ENCODE measurements at places on chromosomes 4 and X.

GRCh38 chr4:162461952-162462351, 298.2 kb upstream of the FSTL5 start:
- DNase-seq, result no peak

GRCh38 chrX:39506131-39506530, 591.6 kb downstream of the BCOR start:
- DNase-seq, result no peak

- no peak for DNase-seq
Observed at GRCh38 chr4:55346851-55347255, 811 bp downstream of the SRD5A3 start.

DNA sequence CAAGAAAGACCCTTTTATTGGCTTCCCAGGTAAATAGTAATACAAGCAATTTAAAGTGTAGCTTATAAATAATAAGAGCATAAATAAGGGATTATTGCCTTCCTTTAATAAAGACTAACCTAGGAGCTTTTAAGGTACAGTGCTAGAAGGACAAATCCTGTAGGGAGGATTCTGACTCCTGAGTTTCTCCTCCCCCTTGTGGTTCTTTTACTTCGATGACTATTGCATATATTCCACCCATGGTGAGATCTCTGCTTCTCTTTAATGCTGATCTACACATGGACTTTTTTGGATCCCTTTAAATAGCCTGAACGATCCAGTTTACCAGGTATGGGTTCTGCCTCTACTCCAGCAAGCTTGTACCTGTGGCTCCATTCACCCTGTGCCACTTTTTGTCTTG, 2.5 kb downstream of the GALNT7 start:
- no peak for DNase-seq

GRCh38 chrX:10513974-10514373, 106.4 kb downstream of the MID1 start:
- no peak for DNase-seq

- no peak for DNase-seq
Observed at GRCh38 chrX:154403858-154404257, 5.2 kb downstream of the DNASE1L1 start.

- DNase-seq, result no peak
Observed at GRCh38 chr4:163196926-163197480, 30.3 kb upstream of the NAF1 start.

GRCh38 chr4:140557831-140558435, 10.8 kb downstream of the UCP1 start:
- no peak for DNase-seq

DNA sequence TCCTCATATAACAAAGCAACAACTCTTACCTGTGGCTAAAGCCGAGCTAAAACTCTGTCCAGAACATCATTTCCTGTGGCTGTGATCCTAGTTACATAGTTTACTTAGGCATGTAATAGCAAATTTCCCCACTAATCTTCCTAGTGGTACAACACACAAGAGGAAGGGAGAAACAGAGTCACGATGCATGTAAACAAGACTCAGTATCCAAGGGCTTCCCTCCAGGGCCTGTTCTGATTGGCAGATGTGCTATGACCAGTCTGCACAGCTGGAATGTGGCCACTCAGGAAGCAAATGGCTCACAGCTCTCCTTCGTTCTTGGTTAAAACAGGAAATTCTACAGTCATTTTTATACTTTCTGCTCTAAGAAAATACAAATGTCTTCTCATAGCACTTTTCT, 49.2 kb upstream of the PRSS48 start:
- no peak for DNase-seq

GRCh38 chr4:35087218-35087617, 1157.1 kb downstream of the ARAP2 start:
- DNase-seq, result peak; percentile 52

DNA sequence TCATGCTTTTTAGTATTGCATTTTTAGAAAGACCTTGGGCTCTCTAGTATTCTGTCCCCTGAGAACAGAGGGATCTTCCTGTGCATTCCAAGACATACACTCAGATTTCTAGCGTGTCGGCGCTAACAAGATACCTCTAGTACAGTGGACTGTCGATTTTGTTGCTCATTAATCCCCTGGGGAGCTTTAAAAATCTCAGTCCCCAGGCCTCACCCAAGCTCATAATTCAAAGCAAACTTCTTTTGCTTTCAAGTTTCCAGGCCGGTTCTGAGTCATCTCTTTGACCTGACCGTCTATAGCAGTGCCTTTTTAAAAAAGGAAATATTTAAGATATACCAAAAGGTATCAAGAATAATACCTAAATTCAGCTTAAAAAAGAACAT, 137.0 kb downstream of the AMMECR1 start:
- no peak for DNase-seq

DNA sequence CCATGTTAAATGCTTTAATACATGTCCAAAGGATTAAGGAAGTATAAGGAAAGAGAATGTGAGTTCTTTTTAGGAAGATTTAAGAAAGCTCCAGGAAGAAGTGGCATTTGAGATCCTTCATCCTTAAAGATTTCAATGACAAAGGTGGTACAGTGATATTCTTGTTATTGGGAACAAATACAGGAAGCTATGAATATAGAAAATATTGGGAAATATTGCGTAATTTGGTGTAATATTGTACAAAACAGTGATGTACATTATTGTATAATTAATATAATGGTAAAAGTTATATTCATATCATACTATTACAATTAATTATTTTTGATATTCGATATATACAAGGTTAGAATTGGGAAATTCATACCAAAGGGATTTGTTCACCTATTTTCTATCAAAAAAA, 937.9 kb downstream of the CCSER1 start:
- DNase-seq, result no peak

DNA sequence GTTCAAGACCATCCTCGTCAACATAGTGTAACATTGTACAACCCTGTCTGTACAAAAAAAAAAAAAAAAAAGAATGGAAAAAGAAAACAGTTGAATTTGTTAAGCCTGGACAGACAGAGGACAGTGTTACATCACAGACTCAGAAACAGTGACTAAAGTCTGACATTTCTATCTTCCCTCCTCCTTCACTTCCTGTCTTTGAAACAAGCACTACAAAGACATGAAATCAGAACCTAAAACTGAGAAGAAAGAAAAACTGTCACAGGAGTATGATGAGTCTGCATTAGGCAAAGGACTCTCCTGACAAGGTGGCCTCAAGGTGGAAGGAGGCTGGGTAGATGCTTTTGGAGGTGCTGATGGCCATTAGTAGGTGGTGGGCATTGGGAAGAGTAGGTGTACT, 126.7 kb downstream of the RBM47 start:
- no peak for DNase-seq

DNA sequence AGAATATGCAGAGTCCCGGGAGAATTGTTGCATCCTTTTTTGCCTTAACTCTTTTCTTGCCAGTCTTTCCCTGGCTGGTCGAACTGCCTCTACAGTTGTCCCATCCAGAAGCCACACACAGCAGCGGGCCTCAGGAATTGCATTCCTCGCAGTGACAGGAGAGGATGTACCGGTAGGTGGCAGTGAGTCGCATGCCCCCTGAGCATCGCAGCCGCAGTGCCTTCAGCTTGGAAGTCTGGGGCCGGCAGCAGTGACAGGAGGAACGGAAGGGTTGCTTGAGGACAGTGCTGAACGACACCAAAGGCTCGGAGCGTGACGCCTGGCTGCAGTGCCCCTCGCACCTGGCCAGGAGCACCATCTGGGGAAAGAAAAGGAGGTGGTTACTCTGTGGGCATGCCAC, 23.5 kb downstream of the NDP start:
- DNase-seq, result peak; percentile 8

GRCh38 chr4:73593631-73594241, 26.5 kb downstream of the RASSF6 start:
- no peak for DNase-seq

DNA sequence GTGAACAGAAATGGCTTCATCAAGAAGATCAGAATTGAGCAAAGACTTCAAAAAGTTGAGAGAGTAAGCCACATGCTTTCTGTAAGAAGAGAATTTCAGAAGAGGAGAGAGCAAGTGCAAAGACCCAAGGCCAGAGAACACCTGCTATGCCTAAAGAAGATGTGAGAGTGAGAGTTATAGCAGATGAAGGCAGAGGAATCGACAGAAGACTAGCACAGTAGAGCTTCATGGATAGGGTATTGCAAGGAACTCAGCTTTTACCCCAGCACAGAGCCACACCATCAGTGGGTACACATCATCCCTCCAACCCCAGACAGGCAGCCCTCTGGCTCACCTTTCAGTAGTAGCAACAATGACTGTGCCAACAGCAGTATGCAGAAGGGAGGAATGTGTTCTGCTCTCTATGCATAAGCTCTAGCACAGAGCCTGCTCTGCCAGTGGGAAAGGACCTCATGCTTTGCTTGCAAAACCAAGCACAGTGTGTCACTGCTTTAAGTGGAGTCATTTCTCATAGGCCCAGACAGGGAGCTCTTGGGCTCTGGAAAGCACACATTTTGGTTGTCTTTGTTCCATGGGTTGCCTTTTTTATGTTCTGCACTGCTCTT, 318.6 kb downstream of the NAF1 start:
- no peak for DNase-seq

GRCh38 chrX:97057349-97057909, 173.7 kb downstream of the RPA4 start:
- DNase-seq, result peak; percentile 34

GRCh38 chr4:15902746-15903145, 35.8 kb downstream of the FGFBP1 start:
- DNase-seq, result no peak

GRCh38 chrX:15269120-15269519, 763 bp downstream of the ASB9 start:
- no peak for DNase-seq

GRCh38 chr4:152936446-152937335, 568 bp downstream of the FHDC1 start:
- DNase-seq, result peak; percentile 18

DNA sequence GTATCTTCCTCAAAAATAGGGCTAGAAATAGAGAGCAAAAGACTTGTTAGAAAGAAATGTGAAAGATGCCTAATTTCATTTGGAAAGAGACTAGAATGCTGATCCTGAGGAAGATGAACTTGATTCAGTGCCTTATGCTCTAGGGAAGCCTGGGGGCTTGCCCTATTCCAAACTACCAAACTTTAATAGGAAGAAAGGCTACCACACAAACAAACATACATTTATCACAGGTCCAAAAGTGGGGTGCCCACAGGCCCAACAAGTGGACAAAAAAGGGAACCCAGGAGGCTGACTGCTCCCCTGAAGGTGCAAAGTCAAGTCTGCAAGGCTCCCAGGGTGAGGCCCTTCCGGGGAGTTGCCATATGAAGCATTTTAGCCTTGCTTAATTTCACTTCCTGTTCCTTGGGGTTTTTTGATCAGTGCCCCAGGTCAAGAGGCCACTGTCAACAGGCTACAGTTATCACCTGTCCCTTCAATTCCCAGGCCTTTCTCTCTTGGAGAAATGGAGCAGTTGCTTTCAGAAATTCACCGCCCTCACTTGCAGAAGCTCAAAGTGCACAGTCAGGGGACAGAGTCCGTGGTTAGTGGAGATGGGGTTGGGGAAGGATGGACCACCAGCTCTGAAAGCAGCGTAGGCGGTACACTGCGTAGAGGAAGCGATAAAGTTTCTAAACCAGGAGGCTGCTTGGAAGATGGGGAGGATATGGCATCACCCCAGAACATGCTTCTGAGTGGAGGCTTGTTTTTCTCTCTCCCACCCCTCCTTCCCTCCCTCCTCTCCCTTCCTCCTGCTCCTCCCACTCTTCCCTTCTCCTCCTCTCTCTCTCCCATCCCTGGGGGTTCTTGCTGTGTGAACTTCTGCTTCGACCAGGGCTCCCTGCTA, 36.4 kb downstream of the TMEM154 start:
- DNase-seq, result no peak

DNA sequence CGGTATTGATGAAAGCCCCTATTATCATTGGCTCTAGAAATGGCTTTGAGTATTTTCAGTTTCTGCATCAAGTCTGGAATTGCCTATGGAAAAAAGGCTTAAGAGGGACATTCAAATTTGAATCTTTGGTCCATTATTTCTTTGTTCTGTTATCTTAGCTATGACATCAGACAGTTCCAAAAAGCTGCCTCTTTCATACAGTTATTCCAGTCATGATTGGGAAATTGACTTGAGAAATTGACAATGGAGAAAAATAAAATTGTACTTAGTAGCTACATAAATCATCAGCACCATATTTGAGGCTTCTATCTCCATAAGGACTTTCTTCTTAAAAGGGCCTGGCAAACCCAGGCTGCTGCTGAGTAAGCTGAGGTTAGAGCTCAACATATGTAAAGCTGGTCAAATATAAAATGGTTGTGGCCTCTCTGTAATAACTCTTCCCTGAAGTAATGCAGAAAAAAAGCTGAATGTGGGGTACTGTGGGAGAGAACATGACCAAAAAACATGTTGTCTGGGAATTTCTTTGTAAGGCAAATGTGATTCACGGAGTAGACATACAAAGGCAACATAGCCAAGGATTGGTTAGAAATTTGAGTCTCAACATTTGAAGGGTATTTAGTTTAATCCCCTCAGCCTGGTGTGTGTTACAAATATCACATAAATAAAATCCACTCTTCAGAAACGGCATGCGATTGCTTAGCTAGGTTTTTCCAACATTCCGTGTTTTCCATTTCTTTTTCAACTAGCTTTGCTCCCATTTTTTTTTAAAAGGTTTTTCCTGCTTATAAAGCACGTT, 100.9 kb downstream of the LNX1 start:
- DNase-seq, result no peak

GRCh38 chrX:34866646-34867045, 76.0 kb upstream of the FAM47B start:
- DNase-seq, result no peak

GRCh38 chr4:44872246-44872645, 145.9 kb upstream of the GNPDA2 start:
- DNase-seq, result no peak

- DNase-seq, result no peak
Observed at GRCh38 chr4:165844161-165844560, 28.9 kb upstream of the TLL1 start.

DNA sequence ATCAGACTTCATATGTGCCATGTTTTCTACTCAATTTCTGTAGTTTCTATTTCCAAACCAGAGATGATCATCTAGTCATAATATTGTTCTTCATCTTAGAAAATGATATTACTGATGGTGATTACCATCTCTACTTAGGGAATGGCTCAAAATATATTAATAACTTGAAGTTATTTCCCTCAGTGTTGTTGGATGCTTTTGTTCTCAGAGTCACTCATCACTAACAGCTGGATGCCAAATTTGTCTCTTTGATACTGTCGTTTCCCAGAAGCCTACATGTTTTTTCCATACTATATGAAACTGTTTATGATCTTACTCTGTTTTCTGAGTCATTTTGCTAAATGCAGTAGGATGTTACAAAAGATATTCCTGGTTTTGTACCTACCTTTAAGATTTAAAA, 8.9 kb downstream of the PGAM4 start:
- no peak for DNase-seq

GRCh38 chrX:25337841-25338240, 322.1 kb upstream of the ARX start:
- no peak for DNase-seq
